ENCODE measurements at places on chromosomes 3 and 15. TPM values are rescaled to one million over a fixed set of nuclear protein-coding genes. Genes with fewer than 3 reads are reported as not detected.

DNA sequence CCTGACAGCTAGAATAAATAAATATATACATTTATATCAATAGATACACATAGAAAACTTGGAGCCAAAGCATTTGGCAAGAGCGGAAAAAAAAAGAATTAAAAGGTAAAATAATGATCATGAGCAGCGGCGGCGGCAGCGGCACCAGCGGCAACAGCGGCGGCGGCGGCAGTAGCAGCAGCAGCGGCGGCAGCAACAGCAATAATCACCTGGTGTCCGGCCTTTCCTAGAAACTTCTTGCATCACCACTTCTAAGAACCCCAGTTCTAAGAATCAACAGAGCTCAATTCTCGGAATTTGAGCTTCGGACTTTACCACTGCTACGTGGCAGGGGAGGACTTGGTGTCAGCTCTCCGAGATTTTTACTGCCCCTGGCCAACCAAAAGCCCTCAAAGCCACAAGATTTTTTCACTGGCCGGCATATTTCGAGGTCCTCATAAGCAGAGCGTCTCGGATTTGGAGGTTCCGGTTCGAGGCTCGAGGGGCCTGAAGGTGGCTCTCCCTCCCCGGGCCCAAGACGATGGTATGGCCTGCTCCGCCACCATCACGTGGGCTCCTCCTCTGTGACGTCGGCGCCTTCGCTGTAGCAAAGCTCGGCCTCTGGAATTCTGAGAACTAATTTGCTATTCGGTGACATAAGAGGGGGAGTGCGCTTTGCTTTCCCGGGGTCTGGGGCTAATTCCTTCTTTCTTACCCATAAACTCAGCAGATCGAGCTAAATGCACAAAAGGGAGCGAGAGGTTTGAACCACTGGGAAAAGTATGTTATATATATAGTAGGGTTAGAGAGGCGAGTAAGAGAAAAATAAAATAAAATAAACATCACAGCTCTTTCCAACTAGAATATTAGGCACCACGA lies at the start of gene BCL6:
Gene BCL6 (minus strand): TSS at position 268 of the 858 bp plus-strand sequence. CDS start 11,775 bp downstream, outside the sequence.
- DNase-seq = peak; percentile 93

DNA sequence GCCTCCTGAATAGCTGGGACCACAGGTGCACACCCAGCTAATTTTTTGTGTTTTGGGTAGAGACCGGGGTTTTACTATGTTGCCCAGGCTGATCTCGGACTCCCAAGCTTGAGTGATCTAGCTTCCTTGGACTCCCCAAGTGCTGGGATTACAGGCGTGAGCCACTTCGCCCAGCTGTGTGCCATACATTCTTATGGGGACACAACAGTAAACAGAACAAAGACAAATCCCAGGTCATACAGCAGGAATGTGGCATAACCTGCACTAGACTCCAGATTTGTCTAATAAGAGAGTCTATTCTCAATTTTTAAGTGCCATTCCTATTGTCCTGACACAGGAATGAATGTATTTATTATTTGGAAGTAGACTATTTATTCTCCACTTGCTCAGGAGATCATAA lies 17.6 kb downstream of the ARL6IP5 start:
- no peak for DNase-seq

DNA sequence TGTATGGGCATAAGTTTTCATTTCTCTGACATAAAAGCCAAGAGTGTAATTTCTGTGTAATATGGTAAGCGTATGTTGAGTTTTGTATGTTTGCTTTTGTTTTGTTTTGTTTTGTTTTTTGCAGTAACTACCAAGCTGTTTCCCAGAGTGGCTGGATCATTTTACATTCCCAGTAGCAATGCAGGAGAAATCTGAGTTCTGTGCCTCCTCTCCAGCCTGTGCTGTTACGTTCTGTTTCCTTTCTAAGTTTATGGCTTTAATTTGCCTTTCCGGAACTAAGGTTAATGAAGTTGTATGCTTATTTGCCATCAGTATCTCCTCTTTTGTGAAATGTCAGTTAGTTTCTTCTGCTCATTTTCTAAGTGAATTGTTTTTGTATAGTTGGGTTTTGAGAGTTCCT lies 307.8 kb downstream of the GABRG3 start:
- no peak for DNase-seq

DNA sequence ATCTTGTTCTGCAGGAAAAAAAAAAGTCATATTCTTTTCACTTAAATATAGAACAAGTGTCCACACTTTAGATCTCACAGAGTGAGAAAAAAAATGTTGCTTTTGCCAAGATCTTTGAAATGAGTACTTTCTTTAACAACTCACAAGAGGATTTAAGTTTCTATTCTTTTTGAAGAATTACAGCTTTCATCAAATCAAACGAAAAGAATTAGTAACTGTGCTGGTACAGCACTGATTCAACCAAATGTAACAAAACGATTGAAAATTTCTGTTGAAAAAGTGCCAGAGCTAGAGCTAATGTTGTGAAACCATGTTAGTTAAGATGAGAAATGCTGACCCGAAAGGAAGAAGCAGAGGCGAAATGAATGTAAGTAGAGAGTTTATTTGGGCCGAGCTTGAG lies 300.2 kb downstream of the GABRB3 start:
- DNase-seq = no peak

DNA sequence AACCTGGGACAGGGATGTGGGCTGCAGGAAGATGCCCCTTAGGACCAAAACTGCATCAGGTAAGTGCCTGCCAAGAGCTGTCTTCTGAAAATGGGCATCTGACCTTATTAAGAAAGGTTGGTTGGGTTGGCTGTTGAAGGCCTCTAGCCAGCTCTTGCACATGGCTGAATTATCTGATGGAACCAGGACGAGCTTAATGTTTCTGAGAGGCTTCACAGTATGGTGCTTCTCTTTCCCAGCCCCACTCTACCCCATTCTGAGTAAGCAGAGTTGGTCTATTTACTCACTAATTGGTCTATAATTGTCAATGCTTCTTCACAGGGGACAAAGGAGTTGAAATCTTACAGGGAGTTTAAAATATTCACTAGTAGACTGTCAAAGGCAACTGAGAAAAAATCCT lies 48.4 kb downstream of the DTWD1 start:
- DNase-seq = no peak

DNA sequence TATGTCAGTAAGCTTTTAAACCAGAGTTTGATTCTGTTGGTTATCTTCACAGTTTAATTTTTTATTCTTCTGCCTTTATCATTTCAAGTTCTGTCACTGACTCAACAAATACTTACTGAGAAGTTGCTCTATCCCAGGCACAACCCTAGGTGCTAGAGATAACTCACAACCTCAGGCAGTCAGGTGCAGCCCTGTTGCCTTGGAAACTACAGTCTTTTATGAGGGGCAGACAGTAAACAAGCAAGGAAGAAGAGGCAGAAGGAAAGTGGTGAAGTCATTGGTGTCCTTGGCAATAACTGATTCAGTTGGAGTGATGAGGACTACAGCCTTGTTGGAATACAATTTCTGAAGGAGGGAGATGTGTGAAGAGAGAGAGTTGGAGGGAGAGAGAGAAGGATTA lies 142.1 kb upstream of the LRTM1 start:
- DNase-seq = no peak

DNA sequence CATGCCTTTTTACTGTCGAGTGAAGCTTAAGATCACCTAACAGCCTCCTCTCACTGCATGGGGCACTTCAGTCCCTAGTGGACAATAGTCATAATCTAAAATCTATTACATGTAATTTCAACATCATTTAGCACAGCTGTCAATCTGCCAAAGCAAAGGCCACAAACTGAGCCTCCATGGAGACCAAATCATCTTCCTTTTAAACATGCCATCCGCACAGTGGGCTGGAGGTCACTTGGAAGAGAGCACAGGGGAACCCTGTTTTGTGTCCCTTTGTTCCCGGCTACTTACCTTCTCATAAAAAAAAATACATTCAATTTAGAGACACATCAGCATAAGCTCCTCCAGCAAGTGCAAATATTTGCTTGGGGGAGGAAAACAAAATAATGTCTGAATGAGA lies 167.3 kb downstream of the SQOR start:
- no peak for DNase-seq

DNA sequence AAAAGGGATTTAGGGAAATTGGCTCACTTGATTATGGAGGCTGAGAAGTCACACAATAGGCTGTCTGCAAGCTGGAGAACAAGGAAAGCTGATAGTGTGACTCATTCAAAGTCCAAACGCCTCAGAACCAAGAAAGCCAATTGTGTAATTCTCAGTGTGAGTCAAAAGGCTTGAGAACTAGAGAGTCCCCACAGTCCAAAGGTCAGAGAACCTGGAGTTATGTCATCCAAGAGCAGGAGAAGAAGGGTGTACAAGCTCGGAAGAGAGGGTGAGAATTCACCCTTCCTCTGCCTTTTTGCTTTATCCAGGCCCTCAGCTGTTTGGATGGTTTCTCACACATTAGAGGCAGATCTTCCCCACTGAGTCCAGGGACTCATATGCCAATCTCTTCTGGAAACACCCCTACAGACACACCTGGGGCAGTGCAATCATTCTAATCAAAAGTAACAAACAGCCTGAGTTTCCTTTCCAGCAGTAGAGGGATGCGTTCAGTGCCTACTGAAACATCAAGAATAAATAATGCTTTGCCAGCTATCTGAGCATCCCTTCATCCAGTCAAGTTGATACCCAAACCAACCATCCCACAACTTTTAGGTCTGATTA lies 271.5 kb downstream of the SATB1 start:
- no peak for DNase-seq

- no peak for DNase-seq
Measured at GRCh38 chr3:143820466-143821221, 27.6 kb downstream of the SLC9A9 start.

DNA sequence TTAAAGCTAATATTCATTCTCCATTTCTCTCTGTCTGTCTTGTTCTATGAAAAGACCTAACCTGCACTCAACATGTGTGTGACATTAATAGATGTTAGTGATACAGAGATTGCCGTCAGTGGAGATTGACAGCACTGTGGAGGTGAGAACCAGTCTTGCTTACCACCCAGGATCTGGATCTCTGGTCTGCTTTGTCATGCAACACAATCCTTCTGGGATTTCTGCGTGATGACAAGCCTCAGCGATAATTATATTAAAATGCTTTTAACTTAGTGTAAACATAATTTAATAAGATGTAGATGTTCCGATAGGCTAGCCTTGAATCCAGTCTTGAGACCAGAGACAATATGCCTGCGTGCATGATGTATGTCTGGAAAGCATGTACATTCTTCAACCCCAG lies 262.0 kb upstream of the ZNF717 start:
- no peak for DNase-seq

- no peak for DNase-seq
Measured at GRCh38 chr3:168322941-168323340, 227.2 kb upstream of the GOLIM4 start.

- no peak for DNase-seq
Measured at GRCh38 chr3:148202386-148202785, 495.3 kb upstream of the AGTR1 start.

GRCh38 chr3:23493889-23494288 lies 290.8 kb downstream of the UBE2E2 start:
- DNase-seq = no peak

DNA sequence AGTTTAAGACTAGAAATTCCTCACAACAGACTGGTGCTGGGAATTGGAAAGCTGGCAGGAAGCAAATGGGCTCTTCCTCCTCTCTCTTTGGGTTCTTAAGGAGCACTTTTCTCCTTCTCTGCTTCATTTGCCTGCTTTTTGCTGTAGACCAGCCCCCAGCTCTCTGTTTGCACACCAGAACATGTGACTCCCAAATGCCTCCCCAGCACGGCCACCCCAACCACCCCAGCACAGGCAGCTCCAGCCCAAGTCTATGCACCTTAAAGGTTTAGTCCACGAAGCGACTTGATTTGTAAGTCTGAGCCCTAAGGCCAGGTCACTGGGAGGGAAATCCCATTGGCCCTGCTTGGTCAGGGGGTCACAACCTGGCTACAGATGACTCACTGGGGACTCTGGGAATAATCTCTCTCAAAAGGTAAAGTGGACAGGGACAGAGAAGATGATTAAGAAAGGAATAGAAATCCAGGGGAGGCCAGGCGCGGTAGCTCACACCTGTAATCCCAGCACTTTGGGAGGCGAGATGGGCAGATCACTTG lies 377.8 kb upstream of the PROK2 start:
- DNase-seq = no peak

DNA sequence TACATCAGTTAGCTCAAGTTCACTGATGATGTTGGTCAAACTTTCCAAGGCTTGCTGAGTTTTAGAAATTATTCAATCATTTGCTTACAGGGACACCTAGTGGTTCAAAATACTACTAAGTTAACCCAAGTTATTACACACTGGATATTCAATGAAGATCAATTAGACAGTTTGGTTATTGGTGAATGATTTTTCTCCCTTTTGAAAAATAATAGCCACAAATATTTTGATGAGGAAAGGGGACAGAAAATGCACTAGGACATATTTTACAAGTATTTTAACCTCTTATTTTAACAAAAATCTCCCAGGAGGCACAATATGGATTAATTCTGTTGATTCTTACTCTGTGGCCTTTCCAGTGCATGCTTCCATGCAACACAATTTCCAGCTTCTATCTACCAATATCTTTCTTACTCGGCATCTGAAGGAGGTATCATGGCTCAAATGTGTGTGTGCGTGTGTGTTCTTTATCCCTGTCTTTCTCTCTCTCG lies 20.1 kb upstream of the GOLGA6L2 start:
- no peak for DNase-seq

DNA sequence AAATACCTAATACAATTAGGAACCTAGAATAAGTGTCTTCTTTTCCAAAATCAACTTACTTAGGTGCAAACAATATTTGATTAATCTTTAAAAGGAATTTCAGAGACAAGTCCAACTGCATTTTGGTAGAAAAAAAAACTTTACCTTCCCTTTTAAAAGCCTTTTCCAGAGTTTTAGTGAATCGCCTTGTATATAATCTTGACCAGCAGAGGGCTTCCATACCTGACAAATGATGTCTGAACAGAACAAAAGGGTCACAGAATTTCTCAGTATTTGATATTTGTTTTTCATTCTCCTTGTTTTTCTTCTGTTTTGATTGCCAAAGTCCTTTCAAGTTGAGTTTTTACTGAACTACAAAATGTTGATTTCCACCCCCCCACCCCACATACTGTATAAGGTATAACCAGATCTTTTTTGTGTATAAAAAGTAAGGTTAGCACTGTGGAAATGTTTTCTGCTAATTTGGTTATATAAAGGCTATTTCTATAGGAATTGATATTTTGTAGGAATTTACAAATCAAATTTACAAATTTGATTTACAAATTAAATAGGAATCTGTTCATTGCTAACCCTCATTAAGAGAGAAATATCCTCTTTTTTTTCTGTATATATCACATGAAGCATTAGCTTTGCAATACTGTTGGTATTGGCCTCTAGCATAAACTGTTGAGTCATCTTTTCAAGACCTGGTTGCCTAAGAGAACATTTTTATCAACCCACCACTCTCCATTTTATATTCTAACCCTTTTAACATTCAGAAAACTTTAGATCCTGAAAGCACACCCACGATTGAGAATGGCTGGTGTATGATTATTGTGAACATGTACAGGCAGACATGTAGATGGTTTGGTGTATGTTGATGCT lies 464.1 kb upstream of the RARB start:
- no peak for DNase-seq

The FRMD4B gene
- 5.4 TPM for total RNA-seq

The ALAS1 gene
- total RNA-seq = 6.6 TPM

The SKOR1 gene
- 1.8 TPM for total RNA-seq

The ALDH1A3 gene
- total RNA-seq = not detected

The GNB4 gene
- 0.44 TPM for total RNA-seq

The THAP10 gene
- total RNA-seq = not detected

The GABRA5 gene
- not detected for total RNA-seq
